ENCODE measurements at places on chromosomes 5 and 9. TPM values are rescaled to one million over a fixed set of nuclear protein-coding genes. Genes with fewer than 3 reads are reported as not detected.

DNA sequence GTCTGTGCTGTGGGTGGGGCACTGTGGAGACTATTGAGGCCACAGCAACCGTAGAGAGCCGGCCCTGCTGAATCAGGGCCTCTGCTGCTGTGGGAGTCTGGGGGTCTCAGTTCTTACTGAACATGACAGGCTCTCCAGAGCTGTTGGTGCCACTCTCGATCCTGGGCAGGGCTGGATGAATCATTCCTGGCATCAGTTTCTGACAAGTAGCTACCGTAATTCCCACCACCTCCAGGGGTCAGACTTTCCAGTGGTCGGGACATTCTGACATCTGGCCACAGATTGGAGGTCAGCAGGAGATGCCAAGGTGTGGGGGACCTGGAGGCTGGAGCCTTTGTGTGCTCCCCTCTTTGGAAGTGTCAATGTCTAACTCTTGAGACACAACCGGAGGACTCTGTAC is 188.4 kb downstream of the IRX2 start:
- no peak for DNase-seq

DNA sequence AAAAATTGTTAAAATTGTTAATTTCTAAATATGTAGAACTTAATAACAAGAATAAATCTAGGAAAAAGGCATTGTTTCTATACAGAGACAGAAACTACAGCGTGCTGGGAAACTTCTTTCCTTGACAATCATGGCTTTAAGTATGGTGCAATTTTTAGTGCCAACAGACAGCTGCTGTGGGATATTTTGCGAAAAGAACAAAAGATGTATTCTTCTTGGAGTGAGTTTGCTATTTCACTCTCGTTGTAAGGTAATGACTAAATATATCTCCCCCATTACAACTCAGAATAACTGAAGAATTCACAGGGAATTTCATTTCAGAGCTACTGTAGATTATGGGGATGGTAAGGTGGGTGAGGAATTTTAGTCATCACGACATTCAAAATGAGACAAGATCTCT is 2055.0 kb upstream of the ACO1 start:
- no peak for DNase-seq

DNA sequence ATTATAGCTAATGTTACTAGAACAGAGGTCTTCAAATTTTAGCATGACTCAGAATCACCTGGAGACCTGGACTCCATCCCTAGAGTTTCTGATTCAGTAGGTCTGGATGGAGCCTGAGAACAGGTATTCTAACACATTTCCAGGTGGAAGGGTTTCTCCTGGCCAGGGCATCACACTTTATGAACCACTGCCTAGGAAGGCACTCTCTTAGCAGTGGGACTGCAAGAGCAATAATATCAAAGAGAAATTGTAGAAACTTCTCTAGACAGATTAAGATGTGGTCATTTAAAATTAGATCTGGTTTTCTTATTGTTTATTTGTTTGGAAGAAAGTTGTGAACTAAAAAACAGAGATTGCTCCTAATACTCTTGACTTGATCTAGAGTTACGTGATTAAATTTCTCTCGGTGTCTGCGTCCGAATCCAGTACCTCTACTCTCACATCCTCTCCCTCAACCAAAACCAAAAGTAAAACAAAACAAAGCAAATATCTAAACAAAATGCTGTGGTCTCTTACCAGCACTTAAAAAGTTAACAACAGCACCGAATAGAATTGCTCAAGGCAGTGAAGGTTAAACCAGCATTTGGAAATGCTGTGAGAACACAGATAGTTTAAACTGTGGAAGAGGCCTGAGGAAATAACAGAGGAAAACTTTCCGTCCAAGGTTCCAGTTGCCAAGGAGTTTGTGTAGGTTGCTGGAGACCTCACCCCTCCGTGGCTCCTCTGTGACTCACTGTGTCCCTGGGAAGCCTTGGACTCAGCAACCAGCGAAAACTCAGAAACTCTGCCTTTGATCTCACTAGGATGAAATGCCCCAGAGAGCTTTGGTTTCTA is 193.4 kb downstream of the ARRDC3 start:
- DNase-seq, result no peak

DNA sequence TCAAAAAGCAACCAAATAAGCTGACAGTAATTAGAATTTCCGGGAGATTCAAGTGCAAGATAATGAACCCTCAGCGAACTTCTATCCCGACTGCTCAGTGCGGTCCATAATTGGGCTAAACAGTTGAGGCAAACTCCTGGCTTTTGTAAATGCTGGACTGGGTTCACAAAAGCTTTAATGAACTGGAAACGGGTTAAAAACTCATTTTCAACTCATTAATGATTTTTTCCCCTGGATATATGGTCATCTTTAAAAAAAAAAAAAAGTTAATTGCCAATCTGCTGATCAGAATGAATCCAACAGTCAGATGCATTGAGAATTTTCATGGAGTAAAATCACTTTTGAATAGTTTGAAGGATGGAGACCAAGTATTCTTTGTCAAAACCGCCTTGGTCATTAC is 79.5 kb upstream of the WWC1 start:
- DNase-seq, result no peak

GRCh38 chr5:165201369-165201768 is 1696.0 kb downstream of the MAT2B start:
- DNase-seq, result no peak

GRCh38 chr9:88166660-88167059 is 28.4 kb upstream of the SPATA31C2 start:
- DNase-seq, result no peak

IPPK gene
- total RNA-seq, result 5.9 TPM

ECM2 gene
- 16.5 TPM for total RNA-seq

CTSL gene
- total RNA-seq, result 156 TPM

VCAN gene
- total RNA-seq, result 7.8 TPM

ANKRD33B gene
- 0.25 TPM for total RNA-seq
